ENCODE measurements at places on chromosomes 5 and 9.

DNA sequence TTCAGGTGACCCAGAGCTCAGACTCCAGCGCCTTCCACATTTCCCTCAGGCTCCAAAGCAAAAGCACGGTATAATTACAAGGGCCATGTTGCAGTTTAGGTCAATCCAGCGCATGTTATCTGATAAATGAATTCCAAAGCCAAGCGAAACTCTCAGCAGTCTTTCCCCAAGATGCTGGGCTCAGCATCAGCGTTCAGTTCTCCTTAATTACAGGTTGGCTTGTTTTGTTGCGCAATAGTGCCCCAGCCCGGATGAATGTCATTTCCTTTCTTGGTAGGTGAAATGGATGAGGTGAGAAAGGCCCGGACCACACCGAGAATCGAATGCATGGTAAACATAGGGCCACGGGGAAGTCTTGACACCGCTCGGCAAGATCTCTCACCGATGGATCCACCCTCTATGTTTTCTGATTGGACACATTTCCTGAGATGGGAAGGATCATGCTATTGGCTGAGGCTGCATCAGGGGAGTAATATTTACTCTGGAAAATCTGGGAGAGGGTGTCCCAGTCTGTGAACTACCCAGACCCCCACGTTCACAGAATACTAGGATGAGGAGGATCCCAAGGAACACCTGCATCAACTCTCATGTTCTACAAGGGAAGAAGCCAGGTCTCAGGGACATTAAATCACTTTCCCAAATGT is 221.2 kb upstream of the ANKRD55 start:
- no peak for DNase-seq

- no peak for DNase-seq
Observed at GRCh38 chr9:2023042-2023441, 7.9 kb downstream of the SMARCA2 start.

- DNase-seq, result no peak
Observed at GRCh38 chr9:125881042-125881441, 133.9 kb downstream of the PBX3 start.

GRCh38 chr9:72786948-72787347 is 165.9 kb downstream of the ALDH1A1 start:
- no peak for DNase-seq

- DNase-seq, result no peak
Observed at GRCh38 chr5:139121120-139121519, 77.0 kb downstream of the SIL1 start.

DNA sequence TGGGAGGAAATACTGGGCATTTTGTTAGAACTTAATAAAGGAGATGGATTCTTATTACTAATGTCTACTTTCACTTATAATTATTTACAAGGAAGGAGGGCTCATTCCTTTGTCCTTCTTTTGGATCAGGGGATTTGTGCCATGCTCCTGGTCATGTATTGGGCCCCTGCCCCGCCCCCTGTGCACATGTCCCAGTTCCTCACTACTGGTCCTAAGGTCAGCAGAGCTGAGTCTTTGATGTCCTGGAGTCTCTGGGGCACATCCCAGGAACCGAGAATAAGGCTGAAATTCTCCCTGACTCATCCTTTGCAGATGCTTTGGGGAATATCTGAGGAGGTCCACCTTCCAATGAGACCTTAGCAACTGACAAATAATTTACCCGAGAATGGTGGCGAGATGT is 19.6 kb upstream of the TIFAB start:
- no peak for DNase-seq

DNA sequence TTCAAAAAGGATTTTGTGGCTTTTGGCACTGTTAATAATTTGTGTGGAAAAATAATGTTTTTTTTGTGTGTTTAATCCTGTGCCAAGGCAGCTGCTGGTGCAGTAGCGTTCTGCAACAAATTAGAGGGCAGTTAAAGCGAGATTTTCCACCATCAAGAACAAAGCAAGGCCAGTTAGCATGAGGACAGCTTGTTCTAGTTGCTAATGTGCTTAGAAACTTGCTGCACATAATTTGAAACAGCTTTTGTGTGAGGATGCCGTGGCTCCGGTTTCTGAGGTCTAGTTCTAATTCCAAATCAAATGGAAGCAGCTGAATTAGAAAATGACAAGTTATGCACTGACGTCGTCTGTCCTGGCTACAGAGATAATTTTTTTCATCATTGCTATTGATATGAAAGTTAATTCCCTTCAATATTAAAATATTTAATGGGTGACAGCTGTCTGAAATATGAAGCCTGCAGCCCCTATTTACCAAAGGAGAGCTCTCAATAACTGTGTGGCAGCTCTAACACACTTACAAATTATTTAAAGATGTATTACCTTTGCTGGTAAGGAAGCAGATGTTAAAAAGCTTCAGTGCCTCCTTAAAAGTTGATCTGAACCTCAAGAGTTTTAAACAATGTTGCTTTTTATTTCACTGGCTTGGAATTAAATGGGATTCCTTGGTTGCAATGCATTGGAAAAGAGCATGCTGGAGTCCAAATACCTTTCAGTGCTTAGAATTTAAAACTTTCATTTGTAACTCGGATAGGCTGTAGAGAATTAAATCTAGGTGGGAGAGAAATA is 128.6 kb downstream of the SPATA31D1 start:
- no peak for DNase-seq

GRCh38 chr9:75664597-75664996 is 225.9 kb upstream of the PCSK5 start:
- DNase-seq, result no peak

GRCh38 chr5:159240301-159240870 is 22.7 kb upstream of the UBLCP1 start:
- no peak for DNase-seq

- DNase-seq, result no peak
Observed at GRCh38 chr5:170380361-170380951, 8.7 kb downstream of the KCNMB1 start.

GRCh38 chr5:14706615-14707021 is 42.1 kb downstream of the OTULIN start:
- DNase-seq, result no peak

GRCh38 chr5:157748760-157749461 is 5.4 kb downstream of the LSM11 start:
- no peak for DNase-seq

DNA sequence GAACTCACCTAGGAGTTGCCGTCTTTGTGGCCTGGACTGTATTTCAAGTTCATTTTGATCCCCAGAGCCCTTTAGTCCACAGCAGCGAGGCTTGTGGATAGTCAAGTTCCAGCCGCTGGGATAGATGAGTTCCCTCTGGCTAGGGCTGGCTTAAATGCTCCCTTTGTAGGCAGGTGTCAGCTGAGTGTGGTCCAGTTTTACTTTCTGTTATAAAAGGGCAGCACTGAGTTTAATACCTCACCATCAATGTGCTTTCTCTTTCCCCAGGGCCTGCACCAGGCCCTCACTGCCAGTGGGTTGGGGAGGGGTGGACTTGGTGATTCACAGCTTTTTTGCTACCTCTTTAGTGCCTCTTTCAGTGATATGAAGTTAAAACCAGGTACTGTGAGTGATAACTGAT is 188.2 kb downstream of the SLCO4C1 start:
- no peak for DNase-seq

- DNase-seq, result peak; percentile 22
Observed at GRCh38 chr9:37976714-37977477, 73.0 kb upstream of the SLC25A51 start.

DNA sequence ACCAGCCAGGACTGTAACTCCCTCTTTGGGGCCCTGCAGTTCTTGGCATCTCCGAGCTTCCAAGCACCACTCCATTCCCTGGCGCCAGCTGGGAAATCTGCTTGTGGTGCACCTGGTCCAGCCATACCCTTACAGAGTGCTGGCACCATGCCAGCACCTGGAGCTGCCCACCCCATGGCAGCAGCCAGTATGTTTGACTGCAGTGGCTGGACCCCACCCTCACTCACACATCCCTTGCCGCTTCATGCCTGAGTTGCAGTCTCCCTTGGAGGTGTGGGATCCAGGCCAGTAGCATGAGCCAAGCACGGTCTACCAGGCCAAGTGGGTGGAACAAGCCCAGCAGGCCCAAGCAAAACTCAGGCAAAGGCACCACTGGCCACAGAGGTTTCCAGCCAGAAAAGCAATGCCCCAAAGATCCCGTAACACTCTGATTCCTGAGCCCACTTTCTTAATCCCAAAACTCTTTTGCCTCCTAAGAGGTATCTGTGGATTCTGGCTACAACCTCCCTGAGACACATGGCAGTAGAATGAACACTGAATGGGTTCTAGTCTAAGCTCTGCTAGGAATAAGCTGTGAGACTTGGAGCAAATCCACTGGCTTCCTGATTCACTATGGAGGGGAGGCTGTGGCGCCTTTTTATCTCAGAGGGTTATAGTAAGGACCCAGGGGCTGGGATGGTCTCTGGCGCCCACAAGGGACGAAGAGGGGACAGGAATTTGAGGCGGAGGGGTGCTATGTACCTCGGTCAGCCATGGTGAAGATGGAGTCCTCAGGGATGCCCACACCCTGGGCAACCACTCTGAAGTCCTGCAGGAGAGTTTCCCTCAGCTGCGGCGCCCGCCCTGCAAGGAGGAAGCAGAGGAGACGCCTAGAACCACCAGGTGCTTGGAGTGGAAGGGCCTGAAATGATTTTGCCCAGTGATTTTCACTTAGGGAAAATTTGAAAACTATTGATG is 5.6 kb downstream of the AMBP start:
- no peak for DNase-seq

DNA sequence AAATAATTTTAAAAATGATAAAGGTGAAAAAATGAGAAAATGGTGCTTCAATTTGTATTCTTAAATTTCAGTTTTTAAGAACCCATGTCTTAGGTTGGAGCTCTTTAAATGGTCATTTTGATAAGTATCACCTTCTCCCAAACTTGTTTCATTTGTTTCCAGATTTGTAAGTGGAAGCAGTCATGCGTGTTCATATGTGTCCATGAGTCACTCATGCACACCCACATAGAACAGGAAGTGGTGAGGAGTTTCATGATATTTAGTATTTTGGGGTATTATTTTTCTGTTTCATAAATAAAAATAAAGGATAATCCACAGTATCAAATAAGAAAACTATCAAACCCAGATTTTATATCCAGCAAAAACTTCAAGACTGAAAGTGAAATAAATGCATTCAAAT is 570.4 kb upstream of the ST8SIA4 start:
- DNase-seq, result no peak

- no peak for DNase-seq
Observed at GRCh38 chr5:37111426-37112382, 137.5 kb downstream of the CPLANE1 start.

DNA sequence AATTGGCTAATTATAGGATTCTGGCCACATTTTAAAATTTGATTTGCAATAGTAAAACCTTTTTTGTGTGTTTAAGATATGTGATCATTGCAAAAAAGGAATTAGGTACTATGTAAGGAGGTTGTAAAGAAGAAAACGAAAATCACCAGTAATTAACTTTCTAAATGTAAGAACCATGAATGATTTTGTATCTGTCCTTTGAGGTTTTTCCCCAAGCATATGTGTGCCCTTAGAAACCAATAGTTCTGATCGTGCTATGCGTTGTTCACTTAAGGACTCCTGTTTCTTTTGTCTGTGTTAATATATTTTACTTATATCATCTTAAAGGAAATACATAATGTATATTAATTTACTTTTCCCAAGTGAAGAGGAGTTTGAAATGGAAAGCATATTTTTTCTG is 410.2 kb downstream of the PSAT1 start:
- DNase-seq, result no peak

DNA sequence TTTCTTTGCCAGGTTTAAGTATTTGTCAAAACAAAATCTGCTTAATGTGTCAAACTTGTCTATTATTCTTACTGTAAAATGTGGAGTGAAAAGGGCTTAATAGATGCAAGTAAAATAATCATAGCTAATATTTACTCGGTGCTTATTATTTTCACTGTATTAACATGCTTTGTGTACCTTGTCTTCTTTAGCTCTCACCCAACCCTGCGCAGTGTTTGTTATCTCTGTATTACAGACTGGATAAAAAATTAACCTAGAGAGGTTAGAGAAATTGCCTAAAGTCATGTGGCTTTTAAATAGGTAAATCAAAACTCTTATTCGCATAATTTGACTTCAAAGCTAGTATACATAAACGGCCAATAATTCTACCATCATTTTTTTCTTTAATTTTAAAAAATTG is 1864.8 kb downstream of the MAT2B start:
- no peak for DNase-seq
